ENCODE measurements at places on chromosomes 6 and 20.
A peak's percentile ranks its signal among the peaks of the same experiment; 100 is the strongest.

DNA sequence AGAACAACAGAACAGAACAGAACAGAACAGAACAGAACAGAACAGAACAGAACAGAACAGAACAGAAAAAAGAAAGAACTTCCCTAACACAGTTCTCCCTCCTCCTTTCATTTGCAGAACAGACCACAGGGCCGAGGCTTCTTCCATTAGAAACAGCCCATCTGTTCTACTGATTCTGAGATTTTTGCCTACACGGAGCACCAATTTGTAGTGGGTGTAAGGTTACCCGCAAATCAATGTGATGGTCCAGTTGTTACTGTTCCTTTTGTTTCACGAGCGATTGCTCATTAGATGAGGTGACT is 734 bp upstream of the OGFRL1 start:
- no peak for DNase-seq

DNA sequence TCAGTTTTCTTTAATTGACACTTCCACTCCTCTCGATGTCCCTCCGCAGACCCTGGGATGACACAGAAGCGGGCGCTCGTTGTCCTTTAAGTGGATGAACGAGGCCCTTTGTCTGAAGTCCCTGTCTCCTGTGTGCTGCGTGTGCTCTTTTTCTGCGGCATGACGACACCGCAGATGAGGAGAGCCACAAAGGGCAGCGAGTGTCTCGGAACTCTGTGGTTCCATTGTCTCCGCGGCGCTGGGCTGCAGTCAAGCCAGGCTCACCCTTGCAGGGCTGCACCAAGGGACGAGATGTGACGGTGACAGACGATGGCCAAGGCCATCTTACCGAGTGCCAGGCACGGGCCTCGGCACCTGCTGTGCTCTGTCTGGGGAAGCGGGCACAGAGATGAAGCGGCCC is 10.6 kb downstream of the PRR18 start:
- DNase-seq: no peak

DNA sequence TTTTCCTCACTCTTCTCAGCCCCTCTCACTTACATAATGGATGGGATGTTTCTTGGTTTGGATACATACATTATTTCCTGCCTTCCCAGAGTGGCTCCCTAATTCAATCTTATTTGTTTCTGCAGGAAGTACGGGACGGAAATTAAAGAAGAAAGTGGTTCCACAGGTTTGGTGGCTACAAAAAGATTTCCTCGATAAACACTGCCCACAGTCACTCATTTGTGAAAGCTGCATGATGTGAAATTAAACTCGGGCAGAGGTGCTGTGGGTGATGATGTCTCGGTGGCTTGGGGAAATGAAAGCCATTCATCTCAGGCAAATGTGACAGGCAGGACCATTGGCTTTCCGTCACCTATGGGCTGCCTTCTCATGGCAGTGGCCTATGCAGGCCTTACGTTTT is 119.5 kb upstream of the KCNG1 start:
- DNase-seq: no peak

GRCh38 chr20:47036091-47036870 is 141.6 kb downstream of the EYA2 start:
- DNase-seq: no peak

DNA sequence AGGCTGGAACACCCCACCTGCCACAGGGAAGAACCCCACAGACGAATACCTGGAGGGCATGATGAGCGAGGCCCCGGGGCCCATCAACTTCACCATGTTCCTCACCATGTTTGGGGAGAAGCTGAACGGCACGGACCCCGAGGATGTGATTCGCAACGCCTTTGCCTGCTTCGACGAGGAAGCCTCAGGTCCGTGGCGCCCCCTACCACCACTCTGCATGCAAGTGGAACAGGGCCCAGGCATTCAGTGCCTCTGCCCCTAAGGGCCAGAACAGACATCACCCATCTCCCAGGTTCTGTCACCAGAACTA is 6.6 kb downstream of the MYL9 start:
- peak; percentile 75 for DNase-seq

GRCh38 chr20:33012327-33013189 is 5.1 kb downstream of the BPIFB2 start:
- no peak for DNase-seq

GRCh38 chr6:31836047-31836473 is 8.5 kb downstream of the HSPA1B start:
- DNase-seq: no peak

DNA sequence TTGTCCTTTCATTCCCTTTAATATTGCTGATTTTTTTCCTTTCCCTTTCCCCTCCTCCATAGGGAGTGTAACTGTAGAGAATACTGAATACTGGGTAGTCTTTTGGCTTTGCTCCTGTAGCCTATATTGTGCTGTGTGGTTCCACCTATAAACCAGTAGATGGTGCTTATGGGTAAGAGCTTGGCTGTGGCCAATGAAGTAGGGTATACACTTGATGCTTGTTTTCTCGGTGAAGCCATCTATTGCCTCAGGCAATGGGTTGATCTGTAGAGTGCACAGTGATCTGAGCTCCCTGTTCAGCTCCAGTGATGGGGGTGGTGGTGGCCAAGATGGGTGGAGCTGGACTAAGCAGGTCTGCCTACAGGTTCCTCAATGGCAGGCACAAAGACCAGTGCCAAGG is 203.3 kb upstream of the IMPG1 start:
- peak; percentile 35 for DNase-seq

GRCh38 chr6:161444464-161444863 is 170.6 kb upstream of the AGPAT4 start:
- DNase-seq: peak; percentile 49

- DNase-seq: no peak
These were observed 25.5 kb downstream of the C20orf173 start for GRCh38 chr20:35503841-35504561.

DNA sequence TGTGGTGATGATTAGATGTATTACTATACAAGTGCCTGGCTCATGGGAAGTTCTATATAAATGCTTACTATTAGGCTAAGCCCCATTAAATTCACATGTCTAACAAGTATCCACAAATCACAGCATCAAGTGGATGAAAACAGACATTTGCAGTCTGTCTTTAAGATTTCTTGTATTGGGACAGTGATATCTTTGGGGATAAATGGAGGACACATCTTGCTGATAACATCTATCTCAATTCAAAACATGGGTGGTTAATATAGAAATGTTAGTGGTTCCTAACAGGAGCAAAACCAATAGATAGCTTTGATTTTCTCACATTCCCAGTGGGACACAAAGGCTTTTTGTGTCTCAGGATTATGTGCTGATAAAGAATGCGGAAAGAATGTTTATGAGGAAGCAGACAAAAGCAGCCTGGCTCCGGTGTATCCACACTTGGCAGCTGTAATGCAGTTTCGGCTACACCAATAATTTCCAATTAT is 29.3 kb downstream of the PTPRK start:
- no peak for DNase-seq

- peak; percentile 63 for DNase-seq
These were observed 140.3 kb downstream of the COL12A1 start for GRCh38 chr6:75065523-75065922.

GRCh38 chr6:10174056-10174455 is 240.8 kb downstream of the TFAP2A start:
- no peak for DNase-seq

DNA sequence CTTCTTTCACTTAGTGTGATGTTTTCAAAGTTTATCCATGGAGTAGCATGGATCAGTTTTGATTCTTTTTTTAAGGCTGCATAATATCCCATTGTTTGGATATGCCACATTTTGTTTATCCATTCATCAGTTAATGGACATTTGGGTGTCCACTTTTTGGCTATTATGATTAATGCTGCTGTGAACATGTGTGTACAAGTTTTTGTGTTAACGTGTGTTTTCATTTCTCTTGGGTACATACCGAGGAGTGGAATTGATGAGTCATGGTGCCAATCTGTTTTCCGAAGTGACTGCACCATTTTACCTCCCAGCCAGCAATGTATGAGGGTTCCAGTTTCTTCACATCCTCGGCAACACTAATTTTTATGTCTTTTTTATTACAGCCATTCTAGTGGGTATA is 78.4 kb upstream of the CCDC28A start:
- no peak for DNase-seq

DNA sequence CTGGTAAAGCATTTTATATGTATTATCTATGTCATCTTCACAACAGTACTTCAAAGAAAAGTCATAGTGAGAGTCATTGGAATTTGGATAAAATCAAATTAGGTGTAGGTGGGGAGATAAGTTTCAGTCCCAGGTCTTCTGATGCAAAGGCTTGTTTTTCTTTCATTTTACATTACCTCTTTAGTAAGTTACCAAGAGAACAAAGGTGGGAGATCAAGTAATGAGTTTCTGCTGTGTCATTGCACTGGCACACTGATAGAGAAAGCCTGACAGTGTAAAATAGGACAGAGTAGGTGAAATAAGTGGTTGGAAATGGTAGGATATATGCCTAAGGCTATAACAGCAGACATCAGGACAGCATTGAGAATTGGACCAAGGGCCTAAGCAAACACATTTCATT is 250.4 kb downstream of the NKAIN2 start:
- no peak for DNase-seq

GRCh38 chr6:137188855-137189254 is 15.4 kb upstream of the IL22RA2 start:
- no peak for DNase-seq

DNA sequence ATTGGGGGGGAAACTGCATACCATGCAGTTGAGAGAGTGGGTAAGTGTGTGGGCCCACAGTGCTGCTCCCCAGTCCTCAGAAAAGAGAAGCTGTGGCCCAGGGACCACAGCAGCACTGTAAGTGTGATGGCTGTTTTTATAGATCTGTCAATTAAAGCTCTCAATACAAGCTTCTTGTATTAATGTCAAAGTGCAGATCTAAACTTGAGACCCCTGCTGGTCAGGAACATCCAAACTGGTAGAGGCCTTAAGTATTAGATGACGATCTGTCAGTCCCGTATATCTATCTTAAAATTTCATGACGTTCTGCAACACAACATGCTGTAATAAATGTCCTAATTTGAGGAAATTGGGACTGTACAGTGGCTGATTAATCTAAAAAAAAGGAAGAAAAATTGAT is 74.8 kb downstream of the TULP4 start:
- DNase-seq: no peak

- DNase-seq: no peak
These were observed 61.7 kb downstream of the CD40 start for GRCh38 chr20:46179862-46180261.

DNA sequence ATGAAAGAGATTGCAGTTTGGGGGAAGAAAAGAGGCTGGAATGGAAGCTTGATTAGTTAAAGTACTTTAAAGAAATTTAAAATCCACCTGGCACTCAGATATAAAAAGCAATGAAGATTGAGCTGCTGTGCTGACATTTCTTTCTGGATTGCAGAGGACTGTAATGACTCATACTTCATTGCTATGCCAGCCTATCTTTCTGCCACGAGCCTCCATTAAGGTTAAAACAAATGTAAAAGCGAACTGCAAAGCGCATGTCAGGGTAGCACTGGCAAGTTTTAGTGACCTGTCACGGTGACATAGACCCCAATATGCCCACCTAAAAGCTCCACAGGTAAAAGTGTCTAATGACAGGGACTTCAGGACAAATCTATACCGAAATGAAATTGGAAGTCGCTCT is 449.6 kb downstream of the C6orf118 start:
- DNase-seq: no peak

DNA sequence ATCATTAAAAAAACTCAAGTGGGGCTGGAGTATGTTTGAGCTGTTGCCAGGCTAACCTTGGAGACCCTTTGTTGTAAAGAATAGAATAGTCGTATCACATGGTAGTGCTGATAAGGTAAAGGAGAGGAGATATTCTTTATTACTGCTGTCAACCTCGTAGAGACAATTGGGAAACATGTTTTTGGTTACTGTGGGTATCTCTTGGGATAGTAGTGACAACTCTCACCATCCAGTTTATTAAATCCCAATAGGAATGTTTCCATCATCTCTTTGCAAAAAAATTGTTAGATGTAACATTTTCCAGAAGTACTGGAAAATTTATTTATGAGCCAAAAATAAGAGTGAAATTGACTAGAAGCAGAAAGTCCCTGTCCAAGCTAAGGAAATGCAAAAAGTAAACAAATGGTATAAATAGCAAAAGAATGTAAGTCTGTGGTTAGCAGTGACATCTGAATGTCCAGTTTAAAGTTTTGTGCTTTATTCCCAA is 829.3 kb upstream of the CITED2 start:
- DNase-seq: no peak

GRCh38 chr6:139871803-139872510 is 497.5 kb upstream of the CITED2 start:
- DNase-seq: no peak

GRCh38 chr6:41579088-41579610 is 33.0 kb downstream of the FOXP4 start:
- DNase-seq: peak; percentile 50

DNA sequence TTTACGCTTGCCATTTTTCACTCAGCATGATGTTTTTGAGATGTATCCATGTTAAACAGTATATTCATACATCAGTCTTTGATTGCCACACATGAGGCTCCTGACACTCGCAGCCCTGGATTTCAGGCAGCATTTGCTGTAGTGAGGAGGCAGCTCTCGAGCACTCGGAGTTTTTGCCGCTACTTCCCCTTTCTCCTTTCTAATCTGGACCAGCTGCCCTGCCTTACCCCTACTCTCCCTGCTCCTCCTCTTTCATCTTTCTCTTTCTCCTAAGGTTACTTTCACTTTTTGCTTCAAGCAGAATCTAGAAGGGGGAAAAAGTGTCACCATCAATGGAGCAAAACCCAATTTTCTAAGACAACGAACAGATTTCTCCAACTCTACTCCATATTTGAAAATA is 5.9 kb upstream of the CST3 start:
- DNase-seq: no peak

GRCh38 chr20:44041001-44041400 is 126.3 kb downstream of the TOX2 start:
- DNase-seq: no peak

DNA sequence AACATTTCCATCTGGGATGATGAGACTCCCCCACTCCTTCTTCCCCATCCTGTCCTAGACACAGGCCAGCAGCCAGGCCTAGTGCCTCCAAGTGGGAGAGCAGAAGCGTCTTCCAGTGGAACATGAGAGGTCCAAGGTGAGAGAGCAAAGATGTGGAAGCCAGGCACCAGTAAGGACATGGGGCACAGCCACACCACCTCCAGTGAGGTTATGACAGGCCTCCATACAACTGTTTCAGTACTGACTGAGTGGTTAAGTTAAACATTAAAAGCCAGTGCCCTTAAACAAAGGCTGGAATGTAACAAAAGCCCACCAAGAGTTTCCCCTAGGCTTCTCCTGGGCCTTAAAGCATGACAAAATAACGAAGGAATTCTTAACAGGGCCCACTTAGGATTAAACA is 5.3 kb downstream of the ZBTB24 start:
- DNase-seq: no peak

DNA sequence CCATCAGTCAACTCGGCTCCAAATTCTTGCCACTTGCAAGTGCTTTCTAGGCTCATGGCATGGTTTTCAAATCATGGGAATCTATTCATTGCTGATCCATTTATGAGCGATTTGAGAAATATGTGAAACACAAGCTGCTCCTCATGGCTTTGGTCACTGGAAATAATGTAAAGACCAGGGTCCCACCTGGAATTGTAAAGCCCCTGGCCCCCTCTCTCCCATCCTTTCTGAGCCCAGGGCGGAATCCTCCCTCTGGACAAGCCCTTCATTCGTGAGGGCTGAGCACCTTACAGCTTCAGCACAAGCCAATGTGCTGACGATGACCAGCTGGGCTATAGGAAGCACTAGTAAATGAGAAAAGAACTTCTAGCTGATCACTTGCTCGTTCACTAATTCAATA is 96.0 kb downstream of the RNASET2 start:
- no peak for DNase-seq

- no peak for DNase-seq
These were observed 213.6 kb upstream of the PLCB4 start for GRCh38 chr20:8855315-8855714.
